B cell (primary cell): ENCODE measurements at places on chromosomes 4 and X. TPM values are rescaled to one million over a fixed set of nuclear protein-coding genes. Genes with fewer than 3 reads are reported as not detected.
A peak's percentile ranks its signal among the peaks of the same experiment; 100 is the strongest.

The LGI2 gene
- polyA plus RNA-seq = not detected in 2 replicates

The POF1B gene
- 0.14 and 0.78 TPM in 2 replicates for polyA plus RNA-seq

The RAB28 gene
- 7.2 and 10.0 TPM in 2 replicates for polyA plus RNA-seq

The ITM2A gene
- 16.3 and 19.4 TPM in 2 replicates for polyA plus RNA-seq

The NDNF gene
- polyA plus RNA-seq = not detected in 2 replicates

The REPS2 gene
- 1.1 and 1.3 TPM in 2 replicates for polyA plus RNA-seq

The SPANXN3 gene
- not detected in 2 replicates for polyA plus RNA-seq

The BCOR gene
- 16.1 and 19.0 TPM in 2 replicates for polyA plus RNA-seq

The SPACA5 gene
- not detected in 2 replicates for polyA plus RNA-seq

DNA sequence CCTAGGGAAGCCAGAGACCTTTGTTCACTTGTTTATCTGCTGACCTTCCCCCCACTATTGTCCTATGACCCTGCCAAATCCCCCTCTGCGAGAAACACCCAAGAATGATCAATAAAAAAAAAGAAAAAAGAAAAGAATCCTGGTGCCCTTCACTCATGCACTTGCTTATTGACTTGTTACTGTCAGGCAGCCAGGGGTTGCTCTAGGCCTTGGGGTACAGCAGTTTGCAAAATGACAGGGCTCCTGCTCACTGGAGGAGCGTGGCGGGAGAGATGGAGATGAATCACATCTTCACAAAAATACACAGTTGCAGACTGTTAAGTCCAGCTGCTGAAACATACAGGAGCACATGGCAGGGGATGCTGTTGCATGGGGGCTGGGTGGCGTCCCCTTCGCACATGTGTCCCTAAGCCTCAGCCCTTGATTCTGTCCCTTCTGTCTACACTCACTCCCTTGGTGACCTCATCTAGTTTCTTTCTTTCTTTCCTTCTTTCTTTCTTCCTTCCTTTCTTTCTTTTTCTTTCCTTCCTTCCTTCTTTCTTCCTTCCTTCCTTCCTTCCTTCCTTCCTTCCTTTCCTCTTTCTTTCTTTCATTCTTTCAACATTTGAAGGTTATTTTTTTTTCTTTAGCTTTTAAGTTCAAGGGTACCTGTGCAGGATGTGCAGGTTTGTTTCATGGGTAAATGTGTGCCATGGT lies 16.9 kb upstream of the TMEM271 start:
- no peak for DNase-seq

GRCh38 chr4:105170711-105171110 lies 24.0 kb downstream of the TET2 start:
- DNase-seq = no peak

- no peak for DNase-seq
Observed at GRCh38 chrX:80285131-80285773, 135.0 kb upstream of the TENT5D start.

- peak; percentile 83 for DNase-seq
Observed at GRCh38 chrX:12946838-12947544, 27.9 kb upstream of the TMSB4X start.

DNA sequence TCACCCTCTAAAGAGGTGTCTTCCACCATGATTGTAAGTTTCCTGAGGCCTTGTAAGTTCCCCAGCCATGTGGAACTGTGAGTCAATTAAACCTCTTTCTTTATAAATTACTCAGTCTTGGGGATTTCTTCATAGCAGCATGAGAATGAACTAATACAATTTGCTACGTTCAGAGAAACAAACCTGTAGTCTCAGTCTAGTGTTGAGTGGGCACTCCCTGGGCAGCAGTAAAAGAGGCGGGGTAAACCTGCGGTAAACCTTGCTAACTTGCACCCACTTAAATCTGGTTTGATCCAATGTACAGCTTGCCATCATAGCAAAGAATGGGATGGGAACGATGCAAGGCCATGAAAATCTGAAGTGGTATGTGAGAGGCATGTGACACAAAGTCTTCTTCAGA lies 22.4 kb downstream of the GRXCR1 start:
- no peak for DNase-seq

DNA sequence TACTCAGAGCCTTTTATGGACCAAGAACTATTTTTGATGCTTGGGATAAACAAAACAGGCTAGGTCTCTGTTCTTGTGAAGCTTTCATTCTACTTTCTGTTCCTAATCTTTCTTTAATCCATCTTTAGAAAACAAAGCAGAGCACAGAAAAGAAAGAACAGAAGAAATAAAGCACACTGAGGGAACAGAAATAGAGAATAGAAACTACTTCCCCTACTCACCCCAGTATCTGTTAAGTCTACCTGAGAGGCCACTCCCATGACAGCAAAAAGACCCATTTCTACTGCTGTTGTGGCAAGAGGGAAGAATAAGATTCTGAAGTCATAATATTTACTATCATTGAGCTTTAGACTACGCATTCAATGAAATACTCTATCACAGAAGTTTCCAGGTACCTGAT lies 9.2 kb downstream of the RFC1 start:
- DNase-seq = peak; percentile 62

GRCh38 chr4:87908336-87908735 lies 67.2 kb upstream of the SPP1 start:
- no peak for DNase-seq

- DNase-seq = no peak
Observed at GRCh38 chrX:69161786-69162349, 3.4 kb downstream of the PJA1 start.

- DNase-seq = no peak
Observed at GRCh38 chr4:77538574-77539157, 67.0 kb upstream of the CXCL13 start.

GRCh38 chr4:167020410-167020809 lies 213.9 kb downstream of the SPOCK3 start:
- DNase-seq = no peak

DNA sequence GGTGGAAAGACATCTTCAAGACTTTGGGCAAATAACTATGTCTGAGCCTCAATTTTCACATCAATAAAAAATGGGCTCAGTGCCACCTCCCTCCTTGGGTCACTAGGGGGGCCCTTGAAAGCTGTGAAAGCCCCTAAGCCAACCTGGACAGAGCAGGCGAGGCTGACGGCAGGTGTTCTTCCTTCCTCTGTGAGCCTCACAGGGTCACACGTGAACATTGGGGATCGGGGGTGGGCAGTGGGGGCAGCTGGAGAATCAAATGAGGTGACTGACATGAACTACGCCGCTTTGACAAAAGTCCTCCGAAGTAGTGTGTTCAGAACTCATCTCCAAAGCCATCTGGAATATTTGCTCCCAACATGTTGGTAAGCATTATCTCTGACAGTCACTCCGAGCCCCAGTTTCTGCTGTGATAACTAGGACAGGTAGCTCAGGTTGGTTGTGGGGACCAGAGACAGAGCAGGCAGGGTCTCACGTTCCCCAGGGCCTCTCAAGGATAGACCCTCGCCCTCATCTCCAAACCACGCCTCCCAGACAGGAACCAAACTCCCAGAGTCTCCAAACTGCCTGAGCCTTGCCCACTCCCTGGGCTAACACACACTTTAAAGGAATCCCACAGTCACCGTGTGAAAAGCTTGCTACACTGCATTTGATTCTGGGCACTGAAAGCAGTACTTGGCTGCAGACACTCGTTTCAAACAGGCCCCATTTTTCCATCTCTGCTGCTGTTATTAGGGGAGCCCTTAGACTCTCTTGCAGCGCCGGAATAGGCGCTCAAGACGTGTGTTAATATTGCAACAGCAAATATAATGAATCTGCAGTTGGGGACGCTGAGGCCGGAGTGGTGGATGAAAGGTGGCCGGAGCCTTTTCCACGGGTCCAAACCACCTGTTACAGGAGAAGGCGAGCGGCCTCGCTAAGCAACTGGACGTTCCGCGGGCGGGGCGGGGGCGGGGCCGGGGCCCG lies 717 bp upstream of the WFS1 start:
- DNase-seq = no peak

DNA sequence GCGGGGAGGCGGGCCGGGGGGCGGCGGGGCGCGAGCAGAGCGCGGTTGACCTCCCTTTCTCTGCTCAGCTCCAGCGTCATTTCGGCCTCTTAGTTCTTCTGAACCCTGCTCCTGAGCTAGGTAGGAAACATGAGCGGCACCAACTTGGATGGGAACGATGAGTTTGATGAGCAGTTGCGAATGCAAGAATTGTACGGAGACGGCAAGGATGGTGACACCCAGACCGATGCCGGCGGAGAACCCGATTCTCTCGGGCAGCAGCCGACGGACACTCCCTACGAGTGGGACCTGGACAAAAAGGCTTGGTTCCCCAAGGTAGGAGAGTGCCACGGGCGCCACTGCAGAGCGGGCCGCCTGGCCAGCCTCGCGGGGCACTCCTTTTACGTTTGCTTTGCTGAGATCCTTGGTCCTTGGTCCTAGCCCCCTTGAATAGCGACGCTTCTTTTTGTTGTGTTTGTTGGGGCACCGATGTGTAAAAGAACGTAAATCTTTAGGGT lies at the start of gene HTATSF1:
Gene HTATSF1 (plus strand): TSS at position 37 of the 497 bp plus-strand sequence. CDS start 93 bp downstream, at position 130.
- DNase-seq = no peak

GRCh38 chr4:77073106-77073809 lies 2.5 kb downstream of the CCNI start:
- DNase-seq = peak; percentile 25

DNA sequence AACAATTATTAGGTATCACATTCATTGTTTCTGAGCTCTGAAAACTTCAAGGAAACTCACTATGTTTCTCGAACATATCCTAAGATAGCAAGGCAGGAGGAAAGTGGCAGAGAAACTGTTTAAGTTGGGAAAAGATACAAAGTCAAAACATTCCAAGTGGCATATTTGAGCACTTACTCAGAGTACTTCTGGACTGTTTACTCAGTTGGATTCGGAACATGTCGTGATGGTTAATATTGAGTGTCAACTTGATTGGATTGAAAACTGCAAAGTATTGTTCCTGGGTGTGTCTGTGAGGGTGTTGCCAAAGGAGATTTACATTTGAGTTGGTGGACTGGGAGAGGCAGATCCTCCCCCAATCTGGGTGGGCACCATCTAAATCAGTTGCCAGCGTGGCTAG lies 298.3 kb downstream of the IL1RAPL2 start:
- DNase-seq = no peak

DNA sequence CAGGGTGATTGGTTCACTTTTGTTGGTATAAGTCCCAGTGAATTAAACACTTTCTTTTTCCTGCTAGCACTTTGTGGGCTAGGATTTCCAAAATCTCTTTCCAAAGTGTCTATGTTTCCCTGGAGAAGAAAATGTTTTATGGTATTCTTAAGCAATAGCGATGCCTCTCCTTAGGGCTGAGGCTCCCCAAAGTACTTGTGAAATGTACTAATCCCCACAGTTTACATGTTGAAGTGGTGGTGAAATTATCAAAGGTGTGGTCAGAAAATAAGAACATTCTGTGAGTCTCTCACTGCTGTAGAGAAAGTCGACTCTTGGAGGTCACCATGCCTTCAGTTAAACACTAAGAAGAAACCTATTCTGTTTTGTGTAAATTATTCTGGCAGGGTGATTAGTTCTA lies 51.5 kb upstream of the AMELX start:
- DNase-seq = no peak
